SW480 (cell line): ENCODE measurements at places on chromosomes 11 and 22.

DNA sequence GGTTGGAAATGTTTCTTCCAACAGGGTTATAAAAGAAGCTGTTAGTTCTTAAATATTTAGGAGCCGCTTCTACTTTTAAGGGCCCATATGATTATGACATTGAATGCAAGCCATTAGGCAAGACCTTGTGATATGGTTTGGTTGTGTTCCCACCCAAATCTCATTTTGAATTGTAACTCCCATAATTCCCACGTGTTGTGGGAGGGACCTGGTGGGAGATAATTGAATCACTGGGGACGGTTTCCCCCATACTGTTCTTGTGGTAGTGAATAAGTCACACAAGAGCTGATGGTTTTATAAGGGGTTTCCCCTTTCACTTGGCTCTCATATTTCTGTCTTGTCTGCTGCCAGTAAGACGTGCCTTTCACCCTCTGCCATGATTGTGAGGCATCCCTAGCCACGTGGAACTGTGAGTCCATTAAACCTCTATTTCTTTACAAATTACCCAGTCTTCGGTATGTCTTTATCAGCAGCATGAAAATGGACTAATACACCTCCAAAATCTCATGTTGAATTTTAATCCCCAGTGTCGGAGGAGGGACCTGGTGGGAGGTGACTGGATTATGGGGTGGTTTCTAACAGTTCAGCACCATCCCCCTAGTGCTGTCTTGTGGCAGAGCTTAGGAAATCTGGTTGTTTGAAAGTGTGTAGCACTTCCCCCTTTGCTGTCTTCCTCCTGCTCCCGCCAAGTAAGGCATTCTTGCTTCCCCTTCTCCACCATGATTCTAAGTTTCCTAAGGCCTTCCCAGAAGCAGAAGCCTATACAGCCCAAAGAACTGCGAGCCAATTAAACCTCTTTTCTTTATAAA is 4.3 kb downstream of the CD59 start:
- DNase-seq: no peak

DNA sequence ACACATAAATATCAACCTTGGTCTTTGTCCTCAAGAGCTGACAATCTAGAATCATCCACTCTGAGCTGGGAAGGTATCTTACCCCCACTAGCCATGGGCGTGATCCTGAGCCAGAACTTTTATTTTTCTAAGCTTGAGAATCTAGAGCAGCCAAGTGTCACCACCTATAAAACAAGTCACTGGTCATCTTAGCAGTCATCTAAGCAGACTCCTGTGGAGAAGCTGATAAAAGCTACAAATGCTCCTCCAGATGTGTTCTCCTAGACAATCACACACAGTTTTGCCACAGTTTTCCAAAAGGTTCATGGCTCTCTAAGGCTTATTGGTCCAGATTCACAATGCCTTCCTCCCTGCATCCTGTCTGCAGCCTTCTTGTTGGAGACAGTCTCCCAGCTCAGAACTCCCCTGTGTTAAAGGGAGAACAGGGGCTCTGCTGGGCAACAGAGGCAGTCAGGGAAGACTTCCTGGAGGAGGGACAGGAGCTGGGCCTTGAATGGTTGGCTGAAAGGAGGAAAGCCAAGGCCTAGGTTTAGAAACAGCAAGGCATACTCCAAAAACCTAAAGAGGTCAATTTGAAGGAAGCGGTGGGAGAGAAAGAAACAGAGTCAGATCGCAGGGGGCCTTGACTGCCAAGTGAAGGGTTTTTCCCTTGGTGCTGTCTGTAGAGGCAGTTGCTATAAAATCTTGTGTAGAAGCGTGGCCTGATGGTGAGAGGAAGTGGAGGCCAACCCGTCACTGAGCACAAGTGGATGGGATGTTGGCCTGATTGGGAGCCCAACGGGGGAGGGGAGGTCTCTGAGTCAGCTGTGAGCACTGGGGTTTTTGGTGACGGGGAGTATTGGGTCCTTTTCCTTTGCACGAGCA is 42.0 kb downstream of the ALX4 start:
- DNase-seq: no peak

GRCh38 chr11:31114442-31114841 is 255.1 kb downstream of the DCDC1 start:
- no peak for DNase-seq

DNA sequence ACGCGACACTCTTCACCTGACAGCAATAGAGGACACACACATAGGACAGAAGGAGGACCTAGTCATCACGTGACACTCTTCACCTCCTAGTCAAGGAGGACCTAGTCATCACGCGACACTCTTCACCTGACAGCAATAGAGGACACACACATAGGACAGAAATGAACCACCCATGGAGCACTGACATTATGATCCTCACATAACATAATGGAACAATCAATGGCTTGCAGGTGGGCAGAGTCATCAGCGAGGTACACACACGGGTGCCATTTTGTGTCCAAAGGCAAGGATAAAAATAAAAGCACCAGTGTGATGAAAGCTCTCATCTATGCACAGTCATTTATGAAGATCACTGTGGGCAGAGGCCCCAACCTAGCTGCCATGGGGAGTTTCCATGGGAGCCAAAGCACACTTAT is 354.7 kb downstream of the LARGE1 start:
- DNase-seq: no peak
